ENCODE measurements at places on chromosomes 7 and 10.
A peak's percentile ranks its signal among the peaks of the same experiment; 100 is the strongest.

DNA sequence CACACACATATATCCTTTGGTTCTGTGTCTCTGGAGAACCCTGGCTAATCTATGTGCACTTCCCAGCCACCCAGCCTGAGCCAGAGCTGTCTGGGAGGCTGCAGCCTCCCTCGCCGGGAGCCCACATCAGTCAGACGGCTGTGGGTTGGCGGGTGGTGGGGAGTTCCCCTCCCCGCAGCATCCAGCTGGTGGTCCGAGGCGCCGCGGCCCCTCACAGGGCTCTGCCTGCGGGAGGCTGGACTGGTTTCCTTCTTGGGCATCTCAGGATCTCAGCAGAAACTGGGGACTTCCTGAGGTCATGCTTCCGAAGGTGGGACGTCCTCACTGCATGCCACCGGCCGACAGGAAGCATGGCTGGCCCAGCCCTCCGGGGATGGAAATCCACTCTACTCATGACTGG lies 22.0 kb upstream of the PSMG3 start:
- no peak for DNase-seq

DNA sequence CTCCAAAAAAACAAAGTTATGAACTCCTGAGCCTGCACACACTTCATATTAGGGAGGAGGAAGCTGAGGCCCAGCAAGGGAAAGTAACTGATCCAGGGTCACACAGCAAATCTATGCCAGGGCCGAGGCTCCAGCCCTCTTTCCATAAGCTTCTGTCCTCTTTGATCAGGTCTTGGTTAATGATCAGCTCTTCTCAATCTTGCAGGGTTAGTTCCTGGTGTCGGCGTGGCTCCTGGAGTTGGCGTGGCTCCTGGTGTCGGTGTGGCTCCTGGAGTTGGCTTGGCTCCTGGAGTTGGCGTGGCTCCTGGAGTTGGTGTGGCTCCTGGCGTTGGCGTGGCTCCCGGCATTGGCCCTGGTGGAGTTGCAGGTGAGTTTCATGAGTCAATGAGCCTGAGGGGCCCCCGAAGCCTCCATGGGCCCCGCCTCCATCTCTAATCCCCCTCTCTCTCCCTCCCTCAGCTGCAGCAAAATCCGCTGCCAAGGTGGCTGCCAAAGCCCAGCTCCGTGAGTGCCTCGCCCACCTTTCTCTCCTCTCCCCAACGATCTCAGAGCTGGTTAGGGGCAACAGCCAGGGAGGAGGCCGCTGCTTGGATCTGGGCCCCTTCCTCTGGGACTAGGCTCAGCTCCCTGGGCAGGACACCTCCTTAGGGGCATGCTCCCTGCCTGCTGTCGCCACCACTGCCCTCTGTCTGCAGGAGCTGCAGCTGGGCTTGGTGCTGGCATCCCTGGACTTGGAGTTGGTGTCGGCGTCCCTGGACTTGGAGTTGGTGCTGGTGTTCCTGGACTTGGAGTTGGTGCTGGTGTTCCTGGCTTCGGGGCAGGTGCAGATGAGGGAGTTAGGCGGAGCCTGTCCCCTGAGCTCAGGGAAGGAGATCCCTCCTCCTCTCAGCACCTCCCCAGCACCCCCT lies 23.7 kb upstream of the LIMK1 start:
- DNase-seq: no peak

DNA sequence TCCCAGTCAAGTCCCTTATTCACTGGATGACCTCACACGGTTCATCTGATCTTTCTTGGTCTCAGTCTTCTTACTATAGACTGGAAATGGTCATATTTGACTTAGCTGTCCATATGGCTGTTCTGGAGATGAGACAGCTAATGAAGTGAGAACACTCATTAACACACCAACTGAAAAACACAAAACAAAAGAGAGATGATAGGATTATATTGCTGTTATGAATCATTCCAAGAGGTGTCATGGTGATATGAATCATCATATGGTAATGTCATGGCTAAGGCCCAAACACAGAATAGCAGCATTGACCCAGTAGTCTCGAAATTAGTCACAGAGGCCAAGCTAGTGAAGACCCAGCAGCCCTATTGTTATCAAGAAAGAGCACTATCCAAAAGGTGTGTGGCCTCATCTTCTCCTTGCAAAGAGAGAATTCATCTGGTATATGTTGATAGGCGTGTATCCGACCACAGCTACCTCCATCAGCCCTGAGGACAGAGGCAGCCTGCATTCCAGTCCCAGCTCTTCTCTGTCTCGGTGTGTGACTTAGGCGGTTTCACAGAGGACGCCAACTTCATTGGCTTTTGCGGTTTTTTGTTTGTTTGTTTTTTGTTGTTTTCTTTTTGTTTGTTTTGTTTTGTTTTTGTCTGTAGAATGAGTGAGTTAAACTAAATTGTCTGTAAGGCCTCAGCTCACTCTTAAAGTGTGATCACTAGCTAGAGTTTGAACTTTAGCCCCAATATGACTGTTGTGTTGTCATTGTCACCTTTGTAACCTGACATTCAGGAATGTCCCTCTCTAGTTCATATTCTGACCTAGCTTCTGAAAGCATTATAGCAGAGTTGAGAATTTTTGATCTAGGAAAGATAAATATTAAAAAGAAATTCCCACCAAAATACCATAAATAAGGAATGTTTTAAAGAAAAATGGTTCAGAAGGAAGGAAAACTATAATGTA lies 97.4 kb upstream of the PDCD4 start:
- DNase-seq: no peak

DNA sequence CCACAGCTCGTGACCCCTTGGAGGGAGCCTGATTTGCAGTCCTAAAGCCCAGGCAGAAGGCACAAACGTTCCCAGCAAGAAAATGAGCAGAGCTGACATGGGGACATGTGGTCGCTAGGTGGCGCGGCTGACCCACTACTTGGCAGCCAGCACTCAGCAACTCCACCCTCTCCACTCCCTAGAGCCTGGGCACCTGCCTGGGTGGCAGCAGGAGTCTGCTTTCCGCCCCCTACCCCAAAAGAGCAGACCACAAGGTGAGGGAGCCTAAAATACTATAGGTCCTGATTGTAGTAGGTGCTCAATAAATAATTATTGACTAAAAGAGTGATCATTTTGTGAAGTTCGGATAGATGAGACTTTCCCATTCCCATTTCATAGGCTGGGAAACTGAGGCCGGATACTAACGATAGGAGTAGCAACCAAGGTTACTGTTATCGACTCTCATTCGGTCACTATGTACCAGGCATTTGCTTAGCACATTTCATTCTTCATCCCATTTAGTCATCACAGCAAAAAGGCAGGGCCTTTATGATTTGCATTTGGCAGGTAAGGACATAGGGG lies 57.4 kb downstream of the NEUROG3 start:
- DNase-seq: peak; percentile 25

- no peak for DNase-seq
These were observed 3.5 kb downstream of the SH2D4B start for GRCh38 chr10:80540981-80541750.

GRCh38 chr7:2253021-2253420 lies 11.0 kb downstream of the NUDT1 start:
- no peak for DNase-seq

- DNase-seq: no peak
These were observed 14.3 kb downstream of the PRTFDC1 start for GRCh38 chr10:24938076-24938475.

DNA sequence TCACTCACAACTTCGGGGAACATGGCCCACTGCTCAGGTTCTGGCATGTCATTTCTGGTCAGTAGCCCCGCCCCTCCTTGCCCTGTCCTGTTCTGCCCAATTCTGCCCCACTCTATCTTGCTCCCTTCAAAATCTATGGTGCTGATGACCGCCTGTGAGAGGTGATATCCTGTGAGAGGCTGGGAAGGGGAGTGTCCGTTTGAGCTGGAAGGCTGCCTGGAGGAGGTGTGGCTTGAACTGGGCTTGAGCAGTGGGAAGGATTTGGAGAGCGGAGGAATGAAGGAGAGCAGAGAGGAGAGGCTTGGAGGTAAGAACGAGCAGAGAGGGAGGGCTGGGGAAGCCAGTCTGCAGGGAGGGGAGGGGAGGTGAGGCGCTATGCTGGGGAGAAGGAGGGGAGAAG lies 145.3 kb downstream of the RPS24 start:
- DNase-seq: no peak

DNA sequence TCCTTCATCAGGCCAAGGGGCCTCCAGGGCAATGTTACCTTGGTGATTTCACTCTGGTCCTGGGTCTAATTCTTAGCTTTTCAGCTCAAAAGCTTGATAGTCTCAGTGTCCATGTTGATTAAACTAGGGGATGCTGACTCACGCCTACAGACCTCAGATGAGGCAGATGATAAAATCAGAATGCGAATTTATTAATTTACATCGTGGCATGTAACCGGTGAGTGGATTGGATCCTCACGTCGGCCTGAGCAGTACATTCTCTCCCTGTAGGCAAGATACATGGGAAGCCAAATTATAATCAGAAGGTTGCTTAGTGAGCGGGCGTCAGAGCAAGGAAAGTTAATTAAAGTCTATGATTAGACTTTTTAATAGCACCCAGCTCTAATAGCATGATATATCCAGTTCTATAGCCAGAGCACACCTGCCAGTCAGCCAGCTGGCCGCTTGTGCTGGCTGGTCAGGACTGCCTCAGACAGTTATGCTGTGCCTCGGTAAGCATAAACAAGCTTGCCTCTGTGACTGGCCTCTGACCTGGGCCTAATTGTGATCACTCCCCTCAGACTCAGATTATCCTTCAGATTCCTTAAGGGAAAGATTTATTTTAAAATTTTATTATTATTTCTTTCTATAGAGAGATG lies 20.2 kb upstream of the CPA5 start:
- no peak for DNase-seq

- DNase-seq: no peak
These were observed 520.7 kb downstream of the SORCS3 start for GRCh38 chr10:105161767-105162166.

- no peak for DNase-seq
These were observed 19.6 kb upstream of the GIMAP2 start for GRCh38 chr7:150665896-150666295.

- no peak for DNase-seq
These were observed 997 bp downstream of the WDR37 start for GRCh38 chr10:1057106-1057657.

DNA sequence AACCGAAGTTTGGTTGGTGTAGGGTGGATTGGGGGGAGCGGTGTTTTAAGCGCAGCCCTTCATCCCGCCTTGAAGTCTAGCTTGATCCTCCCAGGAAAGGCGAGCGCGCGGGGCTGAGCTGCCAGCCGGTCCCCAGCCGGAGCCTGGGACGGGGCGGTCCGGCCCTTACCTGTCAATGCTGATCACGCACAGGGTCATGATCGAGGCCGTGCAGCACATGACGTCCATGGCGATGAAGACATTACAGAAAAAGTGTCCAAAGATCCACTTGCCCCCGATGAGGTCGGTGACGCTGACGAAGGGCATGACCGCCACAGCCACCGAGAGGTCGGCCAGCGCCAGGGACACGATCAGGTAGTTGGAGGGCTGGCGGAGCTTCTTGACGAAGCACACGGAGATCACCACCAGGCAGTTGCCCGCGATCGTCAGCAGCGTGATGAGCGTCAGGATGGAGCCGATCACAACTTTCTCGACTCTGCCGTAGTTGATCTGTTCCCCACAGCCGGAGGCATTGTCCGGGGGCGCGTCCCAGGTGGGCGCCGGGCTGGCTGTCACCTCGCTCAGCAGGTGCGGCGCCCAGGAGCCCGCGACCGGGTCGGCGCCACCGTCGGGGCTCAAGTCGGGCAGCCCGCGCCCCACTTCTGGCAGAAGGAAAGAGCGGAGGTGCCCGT lies 740 bp downstream of the HTR7 start:
- DNase-seq: no peak

DNA sequence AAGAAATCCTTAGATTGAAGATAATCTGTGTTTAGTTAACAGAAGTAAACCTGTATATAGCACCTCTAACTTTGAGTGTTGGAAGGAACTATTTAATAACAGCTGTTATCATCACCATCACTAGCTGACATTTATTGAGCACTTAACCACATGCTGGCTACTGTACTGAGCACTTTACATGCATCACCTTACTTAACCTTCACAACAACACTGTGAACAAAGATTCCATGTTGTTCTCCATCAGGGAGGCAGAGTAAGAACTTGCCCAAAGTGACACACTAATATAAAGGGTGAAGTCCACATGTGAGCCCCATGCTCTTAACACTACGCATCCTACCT lies 182.2 kb downstream of the ST7 start:
- DNase-seq: no peak

DNA sequence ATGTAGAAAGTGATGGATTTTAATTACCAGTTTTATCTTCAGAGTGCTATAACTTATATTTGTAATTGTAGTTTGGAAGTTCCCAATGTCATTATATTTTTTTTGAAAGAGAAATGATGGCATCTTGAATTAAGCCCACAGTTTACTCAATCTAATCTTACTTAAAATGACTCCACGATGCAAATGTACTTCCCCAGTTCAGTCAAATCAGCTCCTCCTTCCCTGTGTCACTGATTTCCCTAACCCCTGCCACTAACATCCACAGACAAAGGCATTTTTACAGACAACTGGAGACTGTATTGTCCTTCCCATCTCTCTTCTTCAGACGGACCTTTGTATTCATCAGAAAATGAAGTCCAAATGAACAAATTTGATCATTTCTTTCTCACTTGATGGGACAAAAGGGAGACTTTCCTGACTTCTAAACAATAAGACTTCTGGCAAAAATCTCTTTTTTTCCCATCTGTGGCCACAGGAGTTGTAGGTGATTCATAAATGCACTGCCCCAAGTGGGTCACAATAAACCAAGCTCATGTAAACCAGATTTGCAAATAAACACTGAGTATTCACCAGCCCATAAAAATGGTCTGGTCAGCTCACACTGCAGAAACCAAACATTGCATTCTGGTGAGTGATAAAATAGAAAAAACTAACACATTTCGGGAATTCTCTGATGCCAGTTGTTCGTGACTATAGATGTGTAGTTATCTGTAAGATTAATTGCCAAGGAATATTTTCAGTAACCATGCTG lies 162.9 kb downstream of the FANK1 start:
- peak; percentile 4 for DNase-seq

DNA sequence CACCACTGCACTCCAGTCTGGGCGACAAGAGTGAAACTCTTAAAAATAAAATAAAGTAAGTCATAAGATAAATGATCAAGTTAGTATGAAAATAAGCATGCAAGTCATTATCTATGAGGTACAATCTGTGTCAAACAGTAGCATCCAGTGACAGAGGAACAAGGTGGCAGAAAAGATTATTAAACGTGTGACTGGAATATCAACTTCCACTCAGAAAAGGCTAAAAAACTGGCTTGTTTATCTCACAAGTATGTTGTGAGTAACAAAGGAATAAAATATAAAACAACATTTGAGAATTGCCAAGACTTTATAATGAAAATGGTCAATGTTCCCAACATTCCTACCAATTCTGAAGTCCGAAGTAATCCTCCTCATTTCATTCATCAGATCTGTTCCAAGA lies 30.3 kb downstream of the ITGB1 start:
- no peak for DNase-seq

DNA sequence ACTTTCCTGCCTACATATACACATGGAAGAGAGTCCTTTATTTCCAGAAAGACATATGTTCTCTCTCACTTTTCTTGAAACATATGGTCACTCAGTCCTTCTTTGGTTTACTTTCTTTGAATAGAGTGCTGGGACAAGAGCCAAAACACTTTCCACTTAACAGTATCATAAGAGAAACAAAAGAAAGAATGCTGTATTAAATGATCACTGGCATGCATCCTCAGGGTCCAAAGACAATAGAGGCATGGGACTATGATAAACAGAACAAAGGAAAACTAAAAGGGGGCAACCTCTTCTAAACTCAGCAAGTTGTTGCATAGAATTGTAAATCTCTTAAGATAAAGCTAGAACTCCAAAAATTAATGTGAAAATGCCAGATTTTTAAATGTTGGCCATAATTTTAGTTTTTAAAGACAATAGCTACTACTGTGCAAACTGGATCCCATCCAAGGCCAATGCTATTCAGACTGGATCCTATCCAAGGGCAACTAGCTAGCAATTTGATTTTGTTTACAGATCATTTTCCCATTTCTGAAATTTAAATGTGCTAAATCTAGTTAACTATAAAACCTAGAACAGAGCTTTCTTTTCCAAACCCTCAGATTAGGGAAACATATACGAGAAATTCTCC lies 687.5 kb downstream of the SORCS3 start:
- DNase-seq: no peak
